ENCODE measurements at places on chromosomes 12 and 14.

- DNase-seq = peak; percentile 74
Observed at GRCh38 chr12:109927622-109928021, 27.5 kb downstream of the TCHP start.

DNA sequence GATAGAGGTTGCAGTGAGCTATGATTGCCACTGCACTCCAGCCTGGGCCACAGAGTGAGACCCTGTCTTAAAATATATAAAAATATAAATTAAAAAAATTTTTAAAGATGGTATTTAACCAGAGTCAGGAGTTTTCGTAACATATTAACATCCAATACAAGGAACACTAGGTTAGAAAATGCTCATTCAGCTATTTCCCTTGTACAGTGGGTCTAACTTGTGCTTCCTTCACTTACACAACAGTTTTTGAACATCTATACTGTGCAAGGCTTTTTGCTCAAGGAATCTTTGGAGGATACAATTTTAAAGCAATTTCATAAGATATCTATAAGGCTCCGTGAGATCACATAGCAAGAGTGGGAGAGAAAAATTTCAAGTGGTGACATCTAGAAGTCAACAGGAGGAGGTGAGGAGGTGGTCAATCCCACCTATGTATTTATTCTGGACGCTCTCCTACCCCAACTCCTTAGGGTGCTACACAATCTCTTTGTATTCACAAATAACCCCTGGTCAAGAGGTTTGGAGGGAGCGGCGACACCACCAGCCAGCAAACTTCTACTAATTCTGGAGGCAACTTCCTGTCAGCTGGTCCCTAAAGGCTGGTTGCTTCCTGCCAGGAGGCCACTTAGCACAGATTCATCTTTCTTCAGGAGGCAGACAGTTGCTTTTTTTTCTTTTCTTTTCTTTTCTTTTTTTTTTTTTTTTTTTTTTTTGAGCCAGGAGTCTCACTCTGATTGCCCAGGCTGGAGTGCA is 22.2 kb downstream of the DUSP16 start:
- DNase-seq = no peak

DNA sequence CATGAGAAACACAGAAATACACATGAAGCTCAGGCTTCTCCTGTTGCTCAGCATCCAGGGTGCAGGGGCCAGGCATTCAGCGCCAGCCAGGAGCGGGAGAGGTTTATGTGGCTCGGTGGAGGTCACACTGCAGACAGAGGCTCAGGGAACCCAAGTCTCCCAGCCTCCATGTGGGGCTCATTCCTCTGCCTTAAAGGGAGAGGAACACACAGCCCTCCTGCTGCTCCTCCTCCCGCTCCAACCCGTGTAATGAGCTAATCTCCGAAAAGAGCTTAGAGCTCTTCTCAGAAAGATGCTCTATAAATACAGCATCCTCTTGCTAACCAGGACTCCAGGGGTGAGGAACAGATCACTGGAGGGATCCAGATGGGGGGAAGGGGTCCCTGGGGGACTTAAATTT is 28.2 kb downstream of the FGF6 start:
- no peak for DNase-seq

- no peak for DNase-seq
Observed at GRCh38 chr12:23751641-23752040, 197.8 kb downstream of the SOX5 start.

DNA sequence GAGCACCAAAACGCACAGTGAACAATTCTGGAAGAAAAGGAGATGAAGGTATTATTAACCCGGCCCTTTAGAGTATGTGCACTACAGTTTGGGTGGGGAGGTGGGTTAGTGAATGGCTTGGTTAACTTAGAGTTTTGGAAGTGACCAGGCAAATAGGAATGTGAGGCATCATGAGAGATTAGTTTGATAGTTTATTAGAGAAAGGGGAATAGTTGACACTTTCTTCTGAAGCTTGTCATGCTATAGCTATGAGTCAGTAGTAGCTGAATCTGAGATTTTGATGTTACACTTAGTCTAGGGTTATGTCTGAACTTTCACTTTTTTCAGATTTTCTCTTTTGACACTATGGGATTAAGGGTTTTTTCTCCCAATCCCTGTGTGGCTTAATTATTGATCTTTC is 567.2 kb downstream of the SNAPC1 start:
- no peak for DNase-seq

DNA sequence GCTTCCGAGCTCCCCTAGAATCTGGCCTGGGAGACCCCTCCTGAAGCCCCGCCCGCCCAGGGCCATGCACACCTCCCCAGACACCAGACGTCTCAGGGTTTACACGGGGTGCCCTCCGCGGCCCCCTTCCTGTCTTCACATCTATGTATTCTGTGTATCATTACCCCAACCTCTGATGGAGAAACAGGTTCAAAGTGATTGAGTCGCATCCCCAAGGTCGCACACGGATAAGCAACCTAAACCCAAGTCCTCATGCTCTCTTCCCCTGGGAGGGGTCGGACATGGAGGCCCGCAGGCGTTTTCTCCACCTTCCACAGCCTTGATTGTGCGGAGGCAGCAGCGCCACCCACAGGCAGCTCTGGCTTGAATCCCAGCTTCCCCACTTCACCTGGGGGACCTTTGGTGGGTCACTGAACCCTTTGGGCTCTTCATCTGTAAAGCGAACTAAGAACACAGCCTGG is 237.3 kb downstream of the BCL11B start:
- no peak for DNase-seq

DNA sequence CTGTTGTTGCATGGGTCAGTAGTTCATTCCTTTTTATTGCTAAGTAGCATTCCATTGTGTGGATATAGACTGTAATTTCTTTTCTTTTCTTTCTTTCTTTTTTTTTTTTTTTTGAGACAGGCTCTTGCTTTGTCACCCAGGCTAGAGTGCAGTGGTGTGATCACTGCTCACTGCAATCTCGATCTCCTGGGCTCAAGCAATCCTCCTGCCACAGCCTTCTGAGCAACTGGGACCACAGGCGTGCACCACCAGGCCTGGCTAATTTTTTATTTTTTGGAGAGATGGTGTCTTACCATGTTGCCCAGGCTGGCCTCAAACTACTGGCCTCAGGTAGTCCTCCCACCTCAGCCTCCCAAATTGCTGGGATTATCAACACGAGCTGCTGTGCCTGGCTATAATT is 5.2 kb downstream of the ATP6V0A2 start:
- no peak for DNase-seq

GRCh38 chr14:31596342-31597095 is 35.3 kb downstream of the NUBPL start:
- DNase-seq = peak; percentile 16

DNA sequence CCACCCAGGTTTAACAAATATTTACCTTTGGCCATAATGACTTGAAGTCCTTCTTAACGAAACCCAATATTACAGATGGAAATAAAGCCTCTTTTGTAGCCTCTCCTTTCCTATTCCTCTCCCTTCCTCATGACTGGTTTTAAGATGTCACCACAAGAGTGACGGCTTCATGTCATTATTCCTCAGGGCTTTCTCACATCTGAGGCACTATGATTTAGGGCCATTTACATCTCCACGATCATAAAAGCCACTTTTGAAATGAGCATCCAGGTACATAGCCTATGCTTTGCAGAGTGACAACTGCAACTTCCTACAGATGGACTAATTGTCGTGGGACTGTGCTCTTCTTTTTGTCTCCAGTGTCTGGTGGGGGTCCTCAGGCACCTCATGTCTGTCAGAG is 32.3 kb upstream of the DACT1 start:
- no peak for DNase-seq

GRCh38 chr12:5923043-5923605 is 21.9 kb downstream of the ANO2 start:
- no peak for DNase-seq

DNA sequence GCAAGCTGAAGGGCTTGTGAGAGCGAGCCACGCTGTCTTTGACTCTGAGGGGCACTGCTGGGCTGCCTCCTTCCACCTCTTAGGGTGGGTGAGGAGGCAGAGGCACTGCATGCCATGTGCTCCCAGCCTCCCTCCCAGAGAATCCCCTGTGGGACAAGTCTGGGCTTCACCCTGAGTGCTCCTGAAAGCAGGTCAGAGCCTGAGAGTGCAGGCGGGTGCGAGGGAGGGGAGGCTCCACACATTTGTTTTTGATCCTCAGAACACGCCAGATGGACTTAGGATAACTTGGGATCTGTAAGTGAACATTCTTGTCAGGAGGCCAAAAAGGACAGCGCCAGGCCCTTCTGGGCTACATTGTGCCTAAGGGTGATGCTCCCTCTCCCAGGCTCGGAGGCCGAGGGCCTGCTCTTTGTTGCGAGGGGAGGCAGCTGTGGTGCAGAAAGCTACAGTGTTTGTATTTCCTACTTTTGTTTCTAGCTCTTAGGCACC is 155.4 kb downstream of the TMX1 start:
- DNase-seq = peak; percentile 41

DNA sequence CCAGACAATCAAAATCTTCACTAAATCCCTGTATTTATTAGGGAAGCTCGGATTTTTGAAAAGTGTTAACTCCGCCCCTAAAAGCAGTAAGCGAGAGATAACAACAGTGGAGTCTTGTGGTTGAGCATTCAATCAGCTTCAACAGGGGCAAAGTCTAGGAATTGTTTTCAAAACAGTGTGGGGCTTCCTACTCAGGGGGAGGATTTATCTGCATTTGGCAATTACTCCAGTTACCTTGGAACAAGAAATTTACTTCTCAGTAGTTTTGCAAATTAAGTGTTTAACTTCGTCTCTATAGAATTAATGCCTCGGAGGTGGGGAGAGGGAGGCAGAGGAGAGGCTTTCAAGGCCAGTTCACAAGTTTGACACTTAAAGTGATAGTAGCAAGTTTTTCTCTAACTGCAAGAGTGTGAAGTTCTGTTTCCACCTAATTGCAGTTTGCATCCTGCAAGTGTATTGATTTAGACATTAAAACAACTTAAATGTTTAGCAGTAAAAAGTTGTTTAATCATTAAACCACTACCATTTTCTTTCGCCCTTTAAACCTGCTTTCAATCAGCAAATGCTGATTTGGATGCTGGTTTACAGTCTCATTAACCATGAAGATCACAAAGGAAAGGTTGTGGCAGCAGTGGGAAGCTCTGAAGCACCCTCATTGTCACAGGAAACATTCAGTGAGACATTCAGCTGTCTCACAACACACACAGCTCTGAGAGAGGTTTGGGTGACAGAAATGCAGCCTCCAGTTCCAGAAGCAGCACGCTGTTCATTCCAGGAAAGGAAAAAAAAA is 102.0 kb downstream of the HMGA2 start:
- DNase-seq = no peak

DNA sequence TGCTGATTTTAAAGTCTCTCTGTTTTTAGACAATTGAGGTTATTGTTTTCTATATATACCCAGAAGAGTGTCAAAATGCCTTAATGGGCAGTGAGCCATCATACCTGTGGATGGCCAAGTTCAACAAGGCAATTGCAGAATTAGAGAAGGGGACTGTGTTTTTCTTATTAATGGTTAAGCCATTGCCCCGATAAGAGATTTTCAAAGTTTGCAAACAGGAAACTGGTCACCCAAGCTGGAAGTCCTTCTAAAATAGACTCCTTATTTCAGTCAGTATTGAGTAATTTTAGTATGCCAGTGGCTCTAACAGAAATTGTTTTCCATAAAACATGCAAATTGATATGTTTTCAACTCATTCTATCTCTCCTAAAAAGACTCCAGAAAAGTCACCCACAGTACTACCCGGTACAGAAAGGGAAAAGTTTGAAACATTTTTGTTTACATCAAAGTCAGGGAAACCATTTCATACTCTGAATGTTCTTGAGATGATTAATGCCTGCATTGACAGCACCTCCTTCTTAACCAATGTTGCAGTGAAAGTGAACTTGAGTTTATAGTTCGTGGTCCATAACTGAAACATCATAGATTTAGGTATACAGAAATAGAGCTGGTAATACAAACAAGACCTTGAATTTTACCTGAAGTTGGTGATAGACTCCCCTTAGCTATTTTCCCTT is 191.1 kb downstream of the TMX1 start:
- no peak for DNase-seq

DNA sequence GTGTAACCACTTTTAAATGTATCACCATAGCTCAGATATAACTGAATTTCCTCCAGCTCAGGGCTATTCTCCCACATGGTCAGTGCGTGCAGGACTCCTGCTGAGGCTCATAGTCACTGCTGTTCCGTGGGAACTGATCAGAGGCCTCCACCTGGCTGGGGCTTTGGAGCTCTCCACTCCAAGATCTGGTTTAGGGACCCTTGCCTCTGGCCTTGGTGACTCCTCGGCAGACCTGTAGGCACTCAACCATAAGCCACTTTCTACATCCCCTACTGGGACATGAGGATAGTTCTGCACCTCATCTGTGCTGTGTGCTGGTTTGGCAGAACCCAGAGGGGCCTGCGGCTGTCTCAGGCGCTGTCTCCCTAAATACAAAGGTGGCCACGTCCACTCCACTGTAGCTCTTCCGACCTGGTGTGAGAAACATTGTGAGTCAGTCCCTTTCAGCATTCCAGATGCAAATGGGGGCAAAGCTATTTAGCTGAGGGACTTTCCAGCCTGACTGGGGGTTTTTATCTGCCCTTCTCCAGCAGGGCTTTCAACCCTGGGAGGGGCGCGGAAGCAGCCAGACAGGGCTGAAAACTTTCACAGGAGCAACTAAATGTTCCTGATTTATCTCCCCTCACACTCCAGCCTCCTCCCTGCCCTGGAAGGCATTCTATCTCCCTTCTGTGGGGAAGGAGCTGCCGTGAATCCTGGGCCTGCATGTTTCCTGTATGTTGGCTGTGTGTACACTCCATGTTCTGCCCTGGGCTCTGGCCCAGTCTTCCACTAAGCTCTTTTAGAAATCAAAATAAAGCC is 218.3 kb upstream of the DAAM1 start:
- no peak for DNase-seq

DNA sequence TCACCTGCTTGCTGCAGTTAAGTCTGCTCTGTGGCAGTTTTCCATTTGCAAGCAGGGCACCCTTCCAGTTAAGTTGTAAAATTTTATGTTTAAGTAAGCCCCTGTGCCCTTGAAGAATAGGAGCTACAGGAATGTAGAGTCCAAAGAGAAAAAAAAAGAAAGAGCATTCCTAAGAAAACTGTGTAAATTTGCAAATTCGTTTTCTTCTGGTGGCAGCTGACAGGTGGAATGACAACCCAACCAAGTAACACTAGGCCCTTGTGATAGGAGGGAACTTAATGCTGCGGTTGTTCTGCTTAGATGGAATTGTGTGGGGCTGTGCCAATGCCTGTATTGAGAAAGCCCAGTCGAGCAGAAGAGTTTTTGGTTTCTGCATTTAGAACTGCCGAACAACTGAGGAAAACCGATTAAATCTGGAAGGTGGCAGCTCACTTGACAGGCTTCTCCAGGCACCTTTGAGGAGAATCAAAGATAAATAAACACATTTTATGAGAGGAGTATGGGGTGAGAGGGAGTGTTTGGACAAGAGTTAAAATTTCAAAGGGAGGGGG is 280.0 kb downstream of the RAD51B start:
- no peak for DNase-seq

DNA sequence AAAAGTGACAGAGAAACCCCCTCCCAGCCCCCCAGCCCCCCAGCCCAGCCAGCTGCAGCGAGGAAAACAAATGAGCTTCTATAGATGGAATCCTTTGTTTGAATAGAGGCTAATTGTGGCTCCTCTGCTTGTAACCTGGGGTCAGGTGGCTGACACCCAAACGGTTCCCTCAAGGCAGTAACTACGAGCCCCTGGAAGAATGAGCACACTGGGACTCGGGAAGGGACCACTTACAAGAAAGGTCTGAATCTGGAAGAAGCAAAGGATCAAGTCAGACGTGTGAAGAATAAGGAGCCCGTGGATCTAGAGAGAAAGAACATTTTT is 108.7 kb upstream of the FUT8 start:
- no peak for DNase-seq

- DNase-seq = no peak
Observed at GRCh38 chr12:68559984-68560850, 50.5 kb upstream of the RAP1B start.
